ENCODE measurements at places on chromosomes 3 and 15. TPM values are rescaled to one million over a fixed set of nuclear protein-coding genes. Genes with fewer than 3 reads are reported as not detected.

Gene FOXB1
- not detected for total RNA-seq

Gene MASP1
- 0.71 TPM for total RNA-seq

Gene CHST2
- 53.3 TPM for total RNA-seq

DNA sequence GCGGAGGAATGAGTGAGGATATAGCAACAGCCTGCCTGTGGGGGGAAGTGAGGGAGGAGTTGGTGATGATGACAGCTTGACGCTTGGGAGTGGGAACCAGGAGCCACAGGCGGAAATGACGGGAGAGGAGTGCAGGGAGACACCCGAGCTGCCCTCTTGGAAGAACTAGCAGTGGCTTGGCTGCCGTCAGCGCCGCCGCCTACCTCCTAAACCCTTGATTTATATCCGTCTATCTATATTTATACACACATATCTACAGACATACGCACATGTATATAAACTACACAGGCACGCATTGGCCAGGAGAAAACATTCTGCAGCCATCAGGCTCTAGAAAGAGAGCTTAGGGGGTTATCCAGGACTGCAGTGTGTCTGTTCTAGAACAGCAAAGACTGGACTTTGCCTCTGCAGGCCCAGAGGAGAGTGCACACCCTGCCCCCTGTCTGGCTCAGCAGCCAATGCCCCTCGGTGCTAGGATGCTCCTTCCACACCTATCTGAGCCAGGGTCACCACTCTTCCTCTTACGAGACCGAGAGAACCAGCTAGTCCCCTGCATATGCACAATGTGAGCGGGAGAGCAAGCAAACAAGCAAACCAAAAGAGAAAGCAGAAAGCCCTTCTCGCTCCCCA lies 45.3 kb upstream of the MAGEF1 start:
- no peak overlapping the region for H3K27ac ChIP-seq
- no peaks in the 10 kb centered on the region for H3K4me1 ChIP-seq
- peak; percentile 88 for DNase-seq
- no peaks in the 10 kb centered on the region for H3K27me3 ChIP-seq

GRCh38 chr3:61155701-61156292 lies 95.5 kb downstream of the FHIT start:
- H3K4me3 ChIP-seq = no peak overlapping the region
- peak; percentile 37 for DNase-seq
- H3K27me3 ChIP-seq = no peaks in the 10 kb centered on the region
- H3K4me1 ChIP-seq = peaks cover 3% of the 10 kb centered on the region
- no peaks in the 10 kb centered on the region for H3K36me3 ChIP-seq
- peak overlapping the region; percentile 13 for H3K27ac ChIP-seq

DNA sequence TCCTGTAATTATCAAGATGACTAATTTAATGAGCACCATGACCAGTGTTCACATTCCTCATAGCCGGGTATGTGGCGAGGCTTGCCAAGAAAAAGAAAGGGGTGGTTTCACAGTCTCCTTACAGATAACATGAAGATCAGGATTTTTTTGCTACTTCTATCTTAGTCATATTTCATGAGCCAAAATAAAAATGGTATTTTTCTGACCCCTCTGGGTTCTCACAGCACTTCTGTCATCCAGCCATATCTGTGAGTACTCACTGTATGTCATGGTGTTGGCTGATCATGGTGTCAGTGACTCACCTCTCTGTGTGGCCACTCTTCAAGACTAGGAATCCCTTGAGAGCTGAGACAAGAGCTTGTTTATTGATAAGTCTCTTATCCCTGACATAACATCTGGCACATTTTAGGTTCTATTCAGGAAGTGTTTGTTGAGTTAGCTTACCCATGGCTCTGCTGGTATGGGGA lies 130.5 kb upstream of the LMCD1 start:
- DNase-seq = peak; percentile 9
- H3K27me3 ChIP-seq = no peaks in the 10 kb centered on the region
- H3K4me1 ChIP-seq = no peaks in the 10 kb centered on the region
- H3K27ac ChIP-seq = no peak overlapping the region
- H3K36me3 ChIP-seq = no peaks in the 10 kb centered on the region

DNA sequence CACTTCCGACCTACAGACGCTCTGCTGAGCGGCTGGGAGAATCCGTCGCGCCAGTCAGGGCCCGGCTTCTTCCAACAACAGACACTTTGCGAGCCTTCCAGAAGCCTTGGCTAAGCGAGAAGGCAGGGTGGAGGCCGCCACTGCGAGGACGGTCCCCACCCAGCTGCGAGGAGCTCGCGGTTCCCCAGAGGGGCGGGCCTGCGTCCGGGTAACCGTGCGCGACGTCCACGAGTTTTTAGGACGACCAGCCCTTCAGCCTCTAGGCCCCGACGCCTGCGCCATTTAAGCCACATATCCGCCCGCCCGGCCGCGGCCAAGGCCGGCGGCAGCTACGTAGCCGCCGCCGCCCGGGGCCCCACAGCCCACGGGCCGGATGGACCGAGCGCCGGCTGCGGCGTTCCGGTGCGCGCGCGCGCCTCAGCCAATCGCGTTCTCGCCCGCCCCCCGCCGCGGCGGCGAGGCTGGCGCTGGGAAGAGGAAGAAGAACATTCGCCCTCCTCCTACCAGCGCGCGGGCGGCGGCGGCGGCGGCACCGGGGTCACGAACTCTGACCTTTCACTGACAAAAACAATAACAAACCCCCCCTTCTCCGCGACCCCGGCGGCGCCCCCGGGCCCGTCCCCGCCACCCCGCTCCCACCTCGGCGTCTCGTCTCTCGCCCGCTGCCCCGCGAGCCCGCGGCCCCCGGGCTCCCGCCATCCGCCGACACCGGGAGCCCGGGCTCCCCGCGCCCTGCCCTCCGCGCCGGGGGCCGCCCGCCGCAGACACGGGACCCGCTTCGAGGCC lies at the start of gene NR2C2:
Gene NR2C2 (plus strand): TSS at position 484 of the 786 bp plus-strand sequence. CDS start 56,332 bp downstream, outside the sequence.
- peak within 1 kb of the TSS; percentile 56 for H3K4me3 ChIP-seq
- DNase-seq = peak; percentile 88
- H3K36me3 ChIP-seq = peaks cover 14% of the 10 kb centered on the region
- H3K27me3 ChIP-seq = no peaks in the 10 kb centered on the region

- H3K4me3 ChIP-seq = no peak overlapping the region
- DNase-seq = no peak
- no peaks in the 10 kb centered on the region for H3K4me1 ChIP-seq
- H3K27me3 ChIP-seq = no peaks in the 10 kb centered on the region
- H3K27ac ChIP-seq = no peak overlapping the region
- H3K36me3 ChIP-seq = peaks cover 52% of the 10 kb centered on the region
Observed at GRCh38 chr3:184140436-184140835, 5.3 kb downstream of the EIF2B5 start.

GRCh38 chr3:73056014-73056844 lies 5.2 kb upstream of the EBLN2 start:
- H3K4me3 ChIP-seq = no peak overlapping the region
- no peaks in the 10 kb centered on the region for H3K27me3 ChIP-seq
- peak; percentile 82 for DNase-seq
- H3K4me1 ChIP-seq = no peaks in the 10 kb centered on the region

DNA sequence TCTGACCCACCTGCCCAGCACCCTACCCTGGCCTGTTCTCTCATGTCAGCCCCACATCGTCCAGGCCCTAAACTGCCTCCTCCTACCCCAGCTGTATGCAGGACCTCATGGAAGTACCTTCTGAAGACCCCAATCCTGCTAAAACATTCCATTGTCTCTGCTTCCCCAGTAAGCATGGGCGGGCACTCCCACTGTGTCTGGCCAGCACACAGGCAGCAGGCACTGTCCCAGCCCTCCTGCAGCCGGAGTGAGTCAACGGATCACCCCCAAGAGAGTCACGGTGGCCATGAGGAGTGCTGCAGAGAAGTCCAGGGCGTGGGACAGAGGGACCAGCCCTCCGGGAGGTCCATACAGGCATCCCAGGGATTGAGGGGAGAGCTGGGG lies 36.4 kb upstream of the SLCO2A1 start:
- H3K27ac ChIP-seq = peak overlapping the region; percentile 63
- H3K27me3 ChIP-seq = no peaks in the 10 kb centered on the region
- H3K4me3 ChIP-seq = no peak overlapping the region
- H3K36me3 ChIP-seq = no peaks in the 10 kb centered on the region
- DNase-seq = no peak

DNA sequence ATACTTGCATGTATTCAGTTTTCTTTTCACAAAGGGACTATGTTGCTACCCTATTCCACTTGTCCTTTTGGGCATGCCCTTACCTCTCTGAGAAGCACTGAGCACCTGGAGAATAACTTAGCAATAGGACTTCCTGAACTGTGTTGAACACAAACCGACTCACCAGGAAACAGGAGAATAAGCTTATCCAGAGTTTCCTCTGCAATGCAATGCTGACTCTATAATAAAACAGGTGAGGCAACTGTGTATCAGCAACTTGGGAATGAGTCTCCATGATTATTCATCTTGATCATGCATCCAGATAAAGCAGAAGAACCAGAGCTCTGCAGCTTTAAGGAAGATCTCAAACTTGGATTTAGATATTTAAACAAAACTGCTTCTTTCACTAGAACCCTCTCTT lies 806.5 kb downstream of the IGSF11 start:
- H3K4me1 ChIP-seq = no peaks in the 10 kb centered on the region
- no peak overlapping the region for H3K27ac ChIP-seq
- no peak for DNase-seq
- no peak overlapping the region for H3K4me3 ChIP-seq

DNA sequence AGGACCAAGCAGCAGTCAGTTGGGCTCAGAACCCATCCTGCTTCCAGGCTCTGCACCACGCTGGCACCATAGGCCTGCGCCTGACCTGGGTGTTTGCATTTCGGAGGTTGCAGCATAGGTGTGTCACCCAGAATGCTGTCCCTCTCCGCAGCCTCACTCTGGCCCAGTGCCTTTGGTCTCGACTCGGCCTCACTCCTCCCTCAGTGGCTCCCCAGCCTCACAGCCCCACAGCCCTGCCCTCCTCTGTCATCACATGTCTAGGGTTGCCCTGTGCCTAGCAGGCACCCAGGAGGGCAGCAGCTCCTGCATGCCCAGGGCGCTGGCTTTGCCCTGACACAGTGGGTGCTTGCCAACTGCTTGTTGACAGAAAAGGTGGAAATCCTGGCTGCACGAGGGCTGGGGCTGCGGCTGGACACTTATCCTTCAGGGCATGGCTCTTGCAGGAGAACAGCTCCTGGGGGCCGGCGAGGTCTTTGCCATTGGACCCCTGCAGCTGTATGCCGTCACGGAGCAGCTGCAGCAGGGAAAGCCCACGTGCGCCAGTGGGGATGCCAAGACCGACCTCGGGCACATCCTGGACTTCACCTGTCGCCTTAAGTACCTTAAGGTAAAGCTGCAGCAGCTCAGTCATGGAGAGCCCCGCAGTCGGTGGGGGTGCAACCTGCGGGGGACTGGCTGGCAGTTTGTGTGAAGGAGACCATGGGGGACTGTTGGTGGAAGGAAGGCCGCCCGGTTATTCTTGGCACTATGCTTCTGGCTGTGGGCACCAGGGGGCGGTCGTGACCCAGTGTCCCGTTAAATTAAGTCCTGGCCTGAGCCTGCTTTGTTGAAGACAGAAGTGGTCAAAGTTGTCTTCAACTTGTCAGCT lies 16.2 kb downstream of the NISCH start:
- H3K36me3 ChIP-seq = peaks cover 51% of the 10 kb centered on the region
- H3K4me1 ChIP-seq = no peaks in the 10 kb centered on the region
- DNase-seq = peak; percentile 55
- no peak overlapping the region for H3K27ac ChIP-seq
- no peak overlapping the region for H3K4me3 ChIP-seq
- H3K27me3 ChIP-seq = no peaks in the 10 kb centered on the region

DNA sequence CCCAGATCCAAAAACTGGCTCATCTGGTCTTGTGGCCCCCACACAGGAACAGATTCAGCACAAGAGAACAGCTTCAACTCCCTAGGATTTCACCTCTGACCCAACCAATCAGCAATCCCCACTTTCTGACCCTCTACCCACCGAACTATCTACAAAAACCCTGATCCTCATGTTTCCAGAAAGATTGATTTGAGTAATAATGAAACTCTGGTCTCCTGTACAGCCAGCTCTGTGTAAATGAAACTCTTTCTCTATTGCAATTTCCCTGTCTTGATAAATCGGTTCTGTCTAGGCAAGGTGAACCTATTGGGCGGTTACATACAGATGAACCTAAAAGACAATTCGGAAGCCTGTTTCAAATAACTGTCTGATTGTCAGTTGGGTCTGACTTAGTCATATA lies 847.6 kb upstream of the ALCAM start:
- no peaks in the 10 kb centered on the region for H3K4me1 ChIP-seq
- H3K4me3 ChIP-seq = no peak overlapping the region
- no peak for DNase-seq
- H3K27me3 ChIP-seq = no peaks in the 10 kb centered on the region
- no peak overlapping the region for H3K27ac ChIP-seq

DNA sequence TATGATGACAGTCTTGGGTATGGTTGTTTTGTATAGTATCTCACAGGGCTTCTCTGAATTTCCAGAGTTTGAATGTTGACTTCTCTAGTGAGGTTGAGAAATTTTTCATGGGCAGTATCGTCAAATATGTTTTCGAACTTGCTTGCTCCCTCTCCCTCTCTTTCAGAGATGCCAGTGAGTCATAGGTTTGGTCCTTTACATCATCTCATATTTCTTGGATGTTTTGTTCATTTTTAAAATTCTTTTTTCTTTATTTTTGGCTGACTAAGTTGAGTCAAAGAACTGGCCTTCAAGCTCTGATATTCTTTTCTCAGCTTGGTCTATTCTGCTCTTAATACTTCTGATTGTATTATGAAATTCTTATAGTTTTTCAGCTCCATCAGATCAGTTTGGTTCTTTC lies 282.3 kb upstream of the NECTIN3 start:
- H3K36me3 ChIP-seq = no peaks in the 10 kb centered on the region
- no peak for DNase-seq
- no peak overlapping the region for H3K4me3 ChIP-seq
- H3K4me1 ChIP-seq = no peaks in the 10 kb centered on the region
